T47D (cell line): ENCODE measurements at places on chromosomes 7 and 10.

DNA sequence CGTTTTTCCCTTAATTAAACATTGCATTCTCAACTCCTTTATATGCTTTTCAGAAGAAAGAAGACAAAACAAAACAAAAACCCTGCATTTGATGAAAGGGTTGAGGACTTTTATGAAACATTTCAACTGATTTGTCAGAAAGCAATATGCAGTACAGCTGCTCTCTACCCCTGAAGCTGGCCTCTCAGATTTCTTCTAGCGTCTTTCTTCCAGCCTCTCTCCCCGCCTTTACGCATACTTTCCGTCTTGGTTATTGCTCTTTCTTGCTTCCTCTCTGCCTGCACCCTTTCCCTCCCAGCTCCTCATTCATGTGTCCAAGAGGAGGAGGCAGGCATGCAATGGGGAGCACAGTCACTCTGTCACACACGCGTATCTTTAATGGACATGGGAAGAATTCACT, 91.0 kb upstream of the COL1A2 start:
- peak; percentile 32 for DNase-seq

GRCh38 chr10:32005050-32005449, 51.2 kb downstream of the KIF5B start:
- no peak for DNase-seq

DNA sequence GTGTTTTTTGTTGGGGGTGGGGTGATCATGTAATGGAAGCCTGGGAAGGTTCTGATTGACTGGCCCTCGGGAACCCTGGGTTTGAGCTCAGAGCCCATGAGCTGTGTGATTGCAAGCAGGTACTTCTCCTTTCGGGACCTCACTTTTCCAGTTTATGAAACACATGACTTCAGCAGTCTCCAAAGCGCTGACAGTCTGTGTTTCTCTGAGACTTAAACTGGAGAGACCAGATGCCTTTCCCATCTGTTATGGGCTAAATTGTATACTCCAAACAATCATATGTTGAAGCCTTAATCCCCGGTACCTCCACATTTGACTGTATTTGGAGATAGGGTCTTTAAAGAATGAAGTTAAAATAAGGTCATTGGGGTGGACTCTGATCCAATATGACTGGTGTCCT, 493.6 kb downstream of the GALNT17 start:
- peak; percentile 45 for DNase-seq

DNA sequence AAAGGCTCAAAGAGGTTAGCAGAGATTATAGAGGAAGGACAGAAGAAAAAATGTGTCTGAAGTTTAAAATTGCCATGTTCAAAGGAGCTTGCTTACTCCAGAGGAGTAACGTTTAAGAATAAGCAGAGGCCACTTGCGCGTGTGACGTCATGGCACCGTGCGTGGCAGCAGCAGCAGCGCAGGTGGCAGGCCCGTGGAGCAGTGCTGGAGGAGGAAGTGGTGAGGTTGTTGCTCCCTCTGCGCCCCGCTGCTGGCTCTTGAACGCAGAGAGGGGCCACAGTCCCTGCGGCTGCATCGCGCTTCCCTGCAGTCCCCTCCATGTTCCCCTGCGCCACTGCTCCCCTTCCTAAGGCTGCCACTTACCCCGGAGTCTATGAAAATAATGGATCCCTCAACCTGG, 37.5 kb downstream of the GDI2 start:
- no peak for DNase-seq

DNA sequence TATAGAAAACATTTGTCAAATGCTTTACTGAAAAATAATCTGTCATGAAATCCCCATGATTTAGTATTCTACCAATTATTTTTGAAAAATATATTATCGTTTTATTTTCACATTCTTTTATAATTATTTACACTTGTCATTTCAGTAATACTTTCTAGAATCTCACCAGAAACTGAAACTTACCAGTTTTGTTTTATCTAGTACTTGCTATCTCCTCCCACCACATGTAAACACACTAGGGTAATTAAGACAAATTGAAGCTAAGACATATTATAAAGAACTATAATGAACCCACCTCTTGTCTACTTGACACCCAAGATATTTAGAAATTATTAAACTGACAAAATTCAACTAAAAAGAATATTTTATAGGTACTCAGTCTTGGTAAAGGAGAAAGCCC, 51.5 kb upstream of the GRM3 start:
- DNase-seq, result no peak

DNA sequence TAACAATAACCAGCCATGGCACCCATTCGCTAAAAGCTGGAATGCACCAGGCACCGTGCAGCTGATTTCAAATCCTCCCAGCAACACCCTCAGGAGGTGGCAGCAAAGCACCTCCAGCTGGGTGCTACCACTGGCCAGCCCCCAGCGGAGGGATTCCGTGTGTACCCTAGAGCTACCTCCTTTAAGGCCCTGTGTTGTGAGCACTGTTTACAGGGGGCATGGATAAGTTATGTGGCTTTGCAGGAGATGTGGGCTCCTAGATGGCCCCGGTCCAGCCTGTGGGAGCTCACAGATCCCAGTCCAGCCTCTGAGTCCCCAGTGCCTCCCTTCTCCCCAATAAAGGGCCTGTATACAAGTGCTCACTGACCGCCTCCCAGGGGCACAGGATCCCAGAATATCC, 27.1 kb downstream of the TNRC18 start:
- DNase-seq, result peak; percentile 83

- no peak for DNase-seq
Measured at GRCh38 chr10:8054244-8054493, 319 bp upstream of the GATA3 start.

DNA sequence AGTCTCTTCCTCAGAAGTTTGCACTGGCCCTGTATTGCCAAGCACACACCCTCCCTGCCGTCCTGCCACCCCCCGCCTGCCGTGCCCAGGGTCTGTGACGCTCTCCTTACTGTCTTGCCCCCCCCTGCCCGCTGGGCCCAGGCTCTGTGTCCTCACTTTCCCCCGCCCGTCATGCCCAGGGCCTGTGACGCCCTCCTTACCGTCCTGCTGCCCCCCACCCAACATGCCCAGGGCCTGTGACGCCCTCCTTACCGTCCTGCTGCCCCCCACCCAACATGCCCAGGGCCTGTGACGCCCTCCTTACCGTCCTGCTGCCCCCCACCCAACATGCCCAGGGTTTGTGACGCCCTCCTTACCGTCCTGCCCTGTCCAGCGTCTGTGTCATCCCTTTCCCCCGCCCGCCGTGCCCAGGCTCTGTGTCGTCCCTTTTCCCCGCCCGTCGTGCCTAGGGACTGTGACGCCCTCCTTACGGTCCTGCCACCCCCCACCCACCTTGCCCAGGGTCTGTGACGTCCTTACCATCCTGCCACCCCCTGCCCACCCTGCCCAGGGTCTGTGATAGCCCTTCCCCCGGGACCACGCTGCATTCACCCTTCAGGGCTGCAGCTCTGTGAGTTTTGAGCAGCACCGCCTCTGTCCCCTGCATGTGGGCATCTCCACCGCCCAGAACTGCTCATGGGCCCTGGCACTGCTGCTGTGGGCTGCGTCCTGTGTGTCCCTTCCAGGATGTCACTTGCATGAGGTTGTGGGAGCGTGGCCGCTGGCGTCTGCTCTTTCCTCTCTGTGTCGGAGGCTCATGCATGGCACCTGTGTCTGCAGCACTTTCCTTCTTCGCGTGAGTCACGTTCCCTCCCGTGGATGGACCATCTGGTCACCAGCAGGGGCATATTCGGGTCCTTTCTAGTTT, 19.3 kb upstream of the PRKAR1B start:
- DNase-seq, result no peak

GRCh38 chr10:70232155-70232858, 922 bp downstream of the PPA1 start:
- peak; percentile 69 for DNase-seq

DNA sequence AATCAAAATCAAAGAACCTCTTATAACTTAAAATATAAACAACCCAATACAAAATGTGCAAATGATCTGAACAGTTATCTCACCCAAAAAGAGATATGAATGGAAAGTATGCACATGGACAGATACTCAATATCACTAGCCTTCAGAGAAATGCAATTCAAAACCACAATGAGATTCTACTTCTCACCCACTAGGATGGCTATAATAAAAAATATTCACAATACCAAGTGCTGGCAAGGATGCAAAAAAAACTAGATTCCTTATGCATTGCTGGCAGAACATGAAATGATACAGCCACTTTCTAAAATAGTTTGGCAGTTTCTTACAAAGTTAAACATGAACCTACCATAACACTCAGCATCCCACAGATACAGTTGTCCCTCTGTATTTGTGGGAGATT, 130.1 kb upstream of the LRRN3 start:
- no peak for DNase-seq

DNA sequence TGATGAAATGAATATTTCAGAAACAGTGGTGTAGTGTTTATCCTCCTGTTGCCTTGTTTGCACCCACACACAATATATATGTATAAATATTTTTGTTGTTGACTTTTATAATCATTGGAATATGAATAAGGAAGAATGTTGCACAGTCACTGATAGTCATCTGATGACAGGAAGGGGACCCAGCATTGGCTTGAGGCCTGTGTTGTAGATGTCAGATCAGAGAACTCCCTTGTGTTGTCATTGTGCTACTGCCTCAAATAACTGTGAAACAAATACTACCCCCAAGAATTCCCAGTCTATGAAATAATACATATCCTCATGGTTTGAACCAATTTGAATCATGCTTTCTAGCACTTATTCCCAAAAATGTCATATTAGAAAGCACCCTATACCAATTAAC, 84.0 kb downstream of the NRG3 start:
- peak; percentile 23 for DNase-seq

DNA sequence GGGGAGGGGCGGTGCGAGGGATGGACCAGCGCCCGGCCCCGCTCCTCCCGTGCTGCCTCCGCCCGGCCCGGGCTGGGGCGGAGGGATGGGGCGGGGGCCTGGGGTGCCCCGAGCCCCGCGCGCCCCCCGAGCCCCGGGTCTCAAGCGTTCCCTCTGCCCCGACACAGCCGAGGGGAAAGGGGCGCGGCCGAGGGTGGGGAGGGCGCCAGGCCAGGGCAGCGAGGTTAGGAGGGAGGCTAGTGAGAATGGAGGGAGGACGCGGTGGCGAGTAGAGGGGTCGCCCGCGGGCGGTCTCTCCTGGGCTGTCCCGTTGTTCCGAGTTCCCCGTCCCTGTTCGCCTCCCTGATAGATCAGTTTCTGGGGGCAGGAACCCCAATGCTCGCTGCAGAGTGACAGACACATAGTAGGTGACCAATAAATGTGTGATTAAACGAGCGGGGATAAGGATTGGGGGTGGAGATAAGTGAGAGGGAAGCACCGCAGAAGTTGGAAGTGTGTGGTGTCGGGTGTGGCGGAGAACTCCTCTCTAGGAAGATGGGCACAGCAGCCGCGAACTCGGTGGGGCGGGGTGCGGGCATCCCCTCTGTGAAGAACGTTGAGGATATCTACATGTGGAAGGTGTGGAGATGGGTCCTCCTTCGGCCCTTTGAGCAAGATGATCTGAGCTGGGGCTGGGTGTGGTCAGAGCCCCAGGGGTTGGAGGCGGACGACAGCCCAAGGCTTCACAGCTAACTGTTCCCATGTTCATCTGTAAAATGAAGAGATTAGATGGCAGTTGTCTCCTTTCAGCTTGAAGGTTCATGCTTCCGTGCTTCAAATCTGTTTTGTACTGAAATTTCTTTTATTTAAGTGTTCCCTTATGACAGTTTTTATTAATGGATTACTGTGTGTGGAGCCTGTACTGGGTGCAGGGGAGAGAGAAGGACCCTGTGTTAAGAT, 580 bp downstream of the ZNF775 start:
- no peak for DNase-seq

GRCh38 chr10:121293110-121293509, 305.1 kb downstream of the FGFR2 start:
- no peak for DNase-seq

DNA sequence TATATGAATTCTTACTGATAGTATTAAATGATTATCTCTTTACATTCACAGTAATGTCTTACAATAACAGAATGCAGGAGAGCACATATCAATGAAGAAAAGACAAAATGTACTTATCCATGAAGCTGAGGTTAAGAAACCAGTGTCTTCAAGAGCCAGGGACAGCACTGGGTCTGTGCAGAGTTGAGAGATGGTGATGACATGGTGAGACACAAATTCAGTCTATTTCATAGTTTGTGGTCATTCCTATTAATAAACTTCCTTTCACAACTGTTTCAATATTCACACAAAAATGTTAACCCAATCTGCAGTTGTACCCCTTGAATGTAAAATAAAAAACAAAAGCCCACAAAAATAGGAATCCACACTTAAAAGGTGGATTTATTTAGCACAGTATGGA, 5.3 kb upstream of the MAGI2 start:
- DNase-seq, result no peak

DNA sequence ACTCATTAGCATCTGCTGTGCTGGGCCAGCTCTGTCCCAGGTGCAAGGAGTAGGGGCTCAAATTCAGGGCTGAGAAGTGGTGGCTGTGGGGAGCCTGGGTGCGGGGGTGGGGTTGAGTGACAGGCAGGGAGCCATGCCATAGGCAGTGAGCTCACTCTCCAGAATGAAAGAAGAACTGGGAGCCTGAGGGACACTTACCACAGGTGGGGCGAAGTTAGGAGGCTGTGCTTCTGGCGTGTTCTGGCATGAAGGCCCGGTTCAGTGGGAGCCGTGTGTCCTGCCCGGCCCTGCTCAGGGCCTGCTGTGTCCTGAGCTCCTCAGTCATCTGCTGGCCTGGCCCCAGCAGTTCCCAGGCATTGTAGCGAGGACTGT, 62.5 kb downstream of the MKI67 start:
- DNase-seq, result no peak

DNA sequence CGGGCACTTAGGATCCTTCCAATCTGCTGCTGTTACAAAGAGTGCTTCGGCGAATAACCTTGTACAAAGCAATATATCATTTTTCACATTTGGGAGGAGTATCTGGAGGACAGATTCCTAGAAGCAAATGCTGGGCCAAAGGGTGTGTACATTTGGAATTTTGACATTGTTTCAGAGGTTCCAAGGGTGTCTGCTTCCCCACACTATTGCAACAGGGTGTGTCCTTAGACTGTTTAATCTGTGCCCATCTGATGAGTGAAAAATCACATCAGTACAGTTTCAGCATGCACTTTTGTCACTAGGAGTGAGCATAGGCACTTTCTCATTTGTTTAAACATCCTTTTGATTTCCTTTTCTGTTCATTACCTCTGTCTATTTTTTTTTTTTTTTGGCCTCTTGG, 8.6 kb upstream of the ELFN1 start:
- no peak for DNase-seq

DNA sequence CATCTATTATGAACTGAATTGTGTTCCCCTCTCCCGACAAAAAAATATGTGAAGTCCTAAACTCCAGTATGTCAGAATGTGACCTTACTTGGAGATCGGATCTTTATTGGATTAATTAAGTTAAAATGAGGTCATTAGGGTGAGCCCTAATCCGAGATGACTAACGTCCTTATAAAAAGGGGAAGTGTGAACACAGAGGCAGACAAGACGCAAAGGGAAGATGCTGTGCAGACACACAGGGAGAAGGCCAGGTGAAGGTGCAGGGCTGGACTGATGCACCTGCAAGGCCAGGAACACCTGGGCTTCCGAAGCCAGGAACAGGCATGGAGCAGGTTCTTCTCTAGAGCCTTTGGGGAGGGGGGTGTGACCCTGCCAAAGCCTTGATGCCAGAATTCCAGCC, 187.8 kb downstream of the PARD3 start:
- DNase-seq, result no peak

- DNase-seq, result no peak
Measured at GRCh38 chr7:43756368-43757072, 2.0 kb upstream of the BLVRA start.

GRCh38 chr10:127468632-127469031, 80.5 kb upstream of the NPS start:
- DNase-seq, result no peak
